ENCODE measurements at places on chromosomes 1 and 21.

GRCh38 chr1:15146971-15147376 lies 6.6 kb upstream of the TMEM51 start:
- DNase-seq, result no peak

- DNase-seq, result no peak
Observed at GRCh38 chr1:37764414-37764825, 500 bp downstream of the EPHA10 start.

GRCh38 chr1:184878002-184878401 lies 96.3 kb downstream of the NIBAN1 start:
- DNase-seq, result no peak

- DNase-seq, result no peak
Observed at GRCh38 chr1:162230517-162230916, 146.1 kb downstream of the SPATA46 start.

GRCh38 chr21:9763807-9764206 lies 757.6 kb upstream of the TPTE start:
- DNase-seq, result no peak

GRCh38 chr1:185343306-185343705 lies 26.3 kb upstream of the IVNS1ABP start:
- no peak for DNase-seq

DNA sequence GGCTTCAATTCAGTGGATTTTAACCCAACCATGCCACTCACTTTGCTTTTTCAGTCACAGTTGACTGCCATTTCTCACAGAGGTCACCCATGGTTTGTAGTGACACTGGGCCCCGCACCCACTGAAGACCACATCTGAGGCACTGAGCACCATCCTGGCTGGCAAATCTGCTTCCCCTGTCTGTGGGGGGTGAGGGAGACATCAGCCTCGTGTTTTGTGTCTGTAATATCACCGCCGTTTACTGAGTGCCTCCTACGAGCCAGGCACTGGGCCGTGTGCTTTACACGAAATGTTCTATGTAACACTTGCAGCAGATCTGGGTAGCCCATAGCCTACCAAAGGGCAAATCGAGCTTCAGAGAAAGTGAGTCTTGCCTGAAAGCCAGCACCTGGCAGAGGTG lies 161.8 kb downstream of the PGBD5 start:
- DNase-seq, result no peak

- no peak for DNase-seq
Observed at GRCh38 chr1:218250492-218250891, 34.6 kb upstream of the RRP15 start.

Measured in central memory CD4-positive, alpha-beta T cell (primary cell).